HepG2 (cell line): ENCODE measurements at places on chromosomes 7 and 10. TPM values are rescaled to one million over a fixed set of nuclear protein-coding genes. Genes with fewer than 3 reads are reported as not detected.
A peak's percentile ranks its signal among the peaks of the same experiment; 100 is the strongest.

DNA sequence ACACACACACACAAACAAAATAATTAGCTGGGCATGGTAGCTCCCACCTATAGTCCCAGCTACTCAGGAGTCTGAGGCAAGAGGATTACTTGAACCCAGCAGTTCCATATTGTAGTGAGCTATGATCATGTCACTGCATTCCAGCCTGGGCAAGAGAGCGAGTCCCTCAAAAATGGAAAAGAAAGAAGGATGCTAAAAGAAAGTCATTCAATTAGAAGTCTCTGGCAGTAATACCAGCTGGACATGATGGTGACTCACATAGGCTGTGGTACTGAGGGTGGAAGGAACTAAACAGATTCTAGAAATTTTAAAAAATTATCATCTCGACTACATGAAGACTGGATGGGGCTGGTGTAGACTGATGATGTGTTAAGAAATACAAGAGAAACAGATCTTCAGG, 385.3 kb downstream of the ETV1 start:
- no peak for DNase-seq

DNA sequence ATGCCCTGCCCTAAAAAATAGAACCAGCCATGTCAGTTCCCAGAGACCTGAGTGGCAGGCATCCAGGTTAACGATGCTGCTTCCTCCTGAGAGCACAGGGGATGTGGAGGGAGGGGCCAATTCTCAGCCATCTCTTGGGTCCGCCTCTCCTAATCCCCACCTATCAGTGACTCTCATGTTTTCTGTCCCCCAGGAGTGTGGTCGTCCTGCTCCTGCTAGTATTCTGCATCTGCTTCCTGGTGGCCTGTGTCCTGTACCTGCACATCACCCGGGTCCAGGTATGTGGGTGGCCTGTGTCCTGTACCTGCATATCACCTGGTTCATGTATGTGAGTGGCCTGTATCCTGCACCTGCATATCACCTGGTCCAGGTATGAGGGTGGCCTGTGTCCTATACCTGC, 105.3 kb downstream of the ADCY1 start:
- DNase-seq, result no peak

DNA sequence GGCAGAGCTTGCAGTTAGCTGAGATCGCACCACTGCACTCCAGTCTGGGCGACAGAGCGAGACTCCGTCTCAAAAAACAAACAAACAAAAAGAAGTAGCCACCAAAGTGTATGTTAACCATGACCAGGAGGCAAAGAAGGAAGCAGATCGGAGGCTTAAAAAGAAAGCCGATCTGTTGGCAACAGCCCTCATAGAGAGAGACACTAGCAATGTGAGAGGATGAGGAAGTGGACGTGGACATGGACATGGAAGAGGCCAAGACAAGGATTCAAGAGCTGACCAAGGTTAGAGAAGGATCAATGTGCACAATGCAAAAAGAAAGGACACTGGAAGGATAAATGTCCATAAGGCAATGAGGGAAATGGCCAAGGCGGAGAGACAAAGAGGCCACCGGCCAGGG, 14.9 kb upstream of the ADCK2 start:
- no peak for DNase-seq

SPDYE9 gene
- polyA plus RNA-seq, result not detected in 2 replicates

- peak; percentile 78 for DNase-seq
These were observed 44.4 kb downstream of the MYPN start for GRCh38 chr10:68153473-68154210.

DNA sequence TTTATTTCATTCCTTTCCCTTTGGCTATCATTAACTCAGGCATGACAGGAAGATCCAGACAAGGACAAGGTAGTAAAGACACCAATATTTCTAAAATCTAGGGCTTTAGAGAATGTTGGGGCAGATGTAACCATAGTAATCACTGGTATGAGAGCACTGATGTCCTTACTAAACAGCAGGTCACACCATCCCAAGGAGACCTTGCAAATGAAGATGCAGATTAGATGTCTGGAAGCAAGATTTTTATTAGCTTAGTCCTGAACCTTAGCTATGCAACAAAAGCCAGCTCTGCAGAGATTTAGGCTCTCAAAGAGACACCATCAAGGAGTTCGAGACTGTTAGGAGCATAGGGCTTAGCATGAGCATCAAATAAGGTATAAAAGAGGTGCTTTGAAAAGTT, 23.6 kb upstream of the FRA10AC1 start:
- no peak for DNase-seq

DNA sequence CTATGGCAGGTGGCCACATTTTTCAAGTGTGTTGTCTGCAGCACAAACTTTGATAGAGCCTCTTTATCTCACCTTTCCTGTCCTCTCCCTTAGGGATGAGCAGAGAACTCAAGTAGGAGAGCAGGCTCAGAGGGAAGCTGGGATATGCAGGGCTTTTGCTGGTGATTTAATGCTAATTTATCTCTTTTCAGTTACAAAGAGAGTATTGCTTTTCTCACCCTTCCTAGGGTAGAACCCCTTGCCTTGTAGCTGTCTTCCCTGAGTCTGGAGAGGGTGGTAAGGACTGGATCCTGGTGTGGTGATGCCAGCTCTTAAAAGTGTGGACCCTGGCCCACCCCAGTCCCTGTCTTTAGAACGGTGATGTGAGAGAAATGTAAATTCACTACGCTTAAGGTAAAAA, 1061.4 kb downstream of the TYW1 start:
- no peak for DNase-seq

GRCh38 chr7:152330827-152331226, 105.0 kb downstream of the KMT2C start:
- DNase-seq, result no peak

PDE6C gene
- polyA plus RNA-seq, result not detected in 2 replicates

GRCh38 chr10:58796242-58796641, 283.6 kb downstream of the BICC1 start:
- DNase-seq, result no peak

RASSF4 gene
- polyA plus RNA-seq, result 34.0 and 39.7 TPM in 2 replicates

GRCh38 chr7:110835218-110835617, 255.7 kb upstream of the LRRN3 start:
- DNase-seq, result peak; percentile 18

DNA sequence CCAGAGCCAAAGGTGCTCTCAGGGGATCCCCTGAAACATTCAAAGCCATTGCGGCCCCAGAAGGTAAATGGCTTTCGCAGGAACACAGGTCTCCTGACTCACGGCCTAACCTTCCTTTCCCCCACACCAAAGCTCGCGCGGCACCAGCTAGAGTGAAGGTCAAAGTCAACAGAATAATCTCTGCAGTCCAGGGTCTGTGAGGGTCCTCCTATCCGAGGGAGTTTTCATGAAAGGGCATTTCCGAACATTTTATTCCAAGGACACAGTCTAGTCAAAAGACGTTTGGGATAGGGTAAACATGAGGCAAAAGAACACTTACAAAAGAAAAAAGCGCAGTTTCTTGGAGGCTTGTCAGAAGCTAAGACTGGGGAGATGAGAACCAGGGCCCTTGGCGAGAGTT, 559 bp upstream of the STEAP2 start:
- peak; percentile 33 for DNase-seq

PSPH gene
- 85.5 and 85.8 TPM in 2 replicates for polyA plus RNA-seq

- DNase-seq, result no peak
These were observed 89.6 kb downstream of the ITIH5 start for GRCh38 chr10:7577176-7577575.

DNA sequence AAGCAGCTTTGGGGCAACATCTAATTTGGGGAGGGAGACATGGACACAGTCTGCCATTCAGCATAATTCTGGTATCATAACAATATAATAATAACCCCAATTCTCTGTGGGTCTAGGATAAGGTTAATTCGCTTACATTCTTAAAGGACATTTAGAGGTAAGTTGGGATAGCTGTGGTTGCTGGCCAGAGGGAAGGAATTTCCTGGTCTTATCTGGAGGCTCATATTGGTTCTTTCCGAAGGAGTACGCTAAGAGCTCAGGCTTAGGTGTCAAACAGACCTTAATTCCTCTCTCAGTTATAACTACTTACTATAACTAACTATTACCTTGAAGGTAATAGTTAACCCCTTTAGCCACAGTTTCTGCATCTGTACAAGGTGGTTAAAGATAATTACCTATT, 68.8 kb downstream of the SPAG6 start:
- no peak for DNase-seq

DNA sequence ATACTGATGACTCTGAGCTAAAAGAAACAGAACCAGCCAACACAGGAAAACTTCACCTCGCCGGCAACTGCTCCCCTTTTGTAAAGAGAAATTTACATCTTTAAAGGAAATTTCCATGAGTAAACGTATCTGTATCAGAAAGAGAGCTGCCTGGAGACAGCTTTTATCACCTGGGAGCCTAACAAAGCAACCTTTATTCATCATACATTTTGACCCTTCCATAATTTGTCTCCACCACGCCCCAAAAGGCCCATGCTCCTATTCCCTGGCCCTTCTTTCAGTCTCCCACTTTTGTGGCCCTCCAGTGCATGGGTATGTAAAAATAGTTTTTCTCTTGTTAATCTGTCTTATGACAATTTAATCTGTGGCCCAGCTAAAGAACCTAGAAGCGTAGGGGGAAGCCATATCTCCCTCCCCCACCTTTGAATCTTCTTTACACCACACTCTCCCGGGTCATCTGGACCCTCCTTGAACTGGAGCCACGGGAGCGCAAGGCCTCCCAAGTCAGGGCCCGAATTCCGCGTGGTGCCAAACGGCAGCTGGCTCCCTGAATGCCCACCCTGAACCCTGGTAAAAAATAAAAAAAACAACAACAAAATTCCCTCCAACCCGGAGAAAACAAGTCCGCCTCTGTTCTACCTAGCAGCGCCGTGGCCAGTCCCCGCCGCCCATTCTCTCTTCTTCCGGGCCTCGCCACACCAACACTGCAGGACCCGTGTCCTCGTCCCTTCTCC, 15.4 kb upstream of the FKBP9 start:
- peak; percentile 45 for DNase-seq

AOAH gene
- polyA plus RNA-seq, result not detected in 2 replicates

DNA sequence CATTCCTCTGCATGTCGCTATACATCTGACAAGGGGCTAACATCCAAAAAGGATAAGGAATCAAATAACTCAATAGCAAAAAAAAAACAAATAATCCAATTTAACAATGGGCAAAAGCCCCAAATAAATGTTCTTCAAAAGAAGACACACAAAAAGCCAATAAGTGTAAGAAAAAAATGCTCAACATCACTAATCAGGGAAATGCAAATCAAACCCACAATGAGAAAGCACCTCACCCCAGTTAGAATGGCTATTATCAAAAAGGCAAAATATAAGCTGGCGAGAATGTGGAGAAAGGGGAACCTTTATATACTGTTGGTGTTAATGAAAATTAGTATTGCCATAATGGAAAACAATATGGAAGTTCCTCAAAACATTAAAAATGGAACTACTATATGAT, 14.3 kb downstream of the ARHGAP12 start:
- DNase-seq, result no peak

SLC35G1 gene
- polyA plus RNA-seq, result 2.1 and 2.5 TPM in 2 replicates

DNA sequence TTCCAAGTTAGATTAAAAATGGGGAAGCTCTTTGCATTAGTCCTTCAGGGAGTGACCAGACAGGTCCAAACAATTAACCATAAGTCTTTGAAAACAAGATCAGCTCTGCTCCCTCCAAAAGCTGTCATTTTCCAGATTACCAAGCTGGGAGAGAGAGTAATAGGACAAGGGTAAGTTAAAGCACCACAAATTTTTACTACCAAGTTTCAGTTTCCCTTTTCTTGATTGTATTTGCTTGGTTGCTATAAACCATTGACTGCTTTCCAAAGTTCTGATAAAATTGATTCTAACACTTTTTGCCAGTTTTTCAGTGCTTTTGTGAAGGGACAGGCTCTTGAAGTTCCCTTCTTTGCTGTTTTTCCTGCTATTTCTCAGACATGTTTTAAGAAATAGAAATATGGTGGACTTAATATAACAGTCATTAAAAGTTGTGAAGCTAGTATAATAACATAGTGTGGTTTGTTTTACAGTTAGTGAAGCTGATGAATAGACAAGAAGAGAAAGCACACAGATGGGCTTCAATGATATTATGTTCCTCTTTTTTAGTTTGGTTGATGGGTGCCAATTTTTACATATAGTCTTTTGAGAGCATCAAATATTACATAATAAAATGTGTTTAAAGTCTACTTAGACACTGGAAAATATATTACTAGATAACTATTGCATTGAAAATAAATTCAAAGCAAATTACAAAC, 40.0 kb upstream of the ZNF365 start:
- DNase-seq, result no peak

GRCh38 chr7:108648989-108649388, 79.3 kb downstream of the DNAJB9 start:
- DNase-seq, result no peak

EIF5AL1 gene
- polyA plus RNA-seq, result 0.34 and 0.50 TPM in 2 replicates

CLRN3 gene
- polyA plus RNA-seq, result not detected in 2 replicates

CLCN1 gene
- polyA plus RNA-seq, result 0.01 TPM in 1 of 2 replicates, not detected in the other

DNA sequence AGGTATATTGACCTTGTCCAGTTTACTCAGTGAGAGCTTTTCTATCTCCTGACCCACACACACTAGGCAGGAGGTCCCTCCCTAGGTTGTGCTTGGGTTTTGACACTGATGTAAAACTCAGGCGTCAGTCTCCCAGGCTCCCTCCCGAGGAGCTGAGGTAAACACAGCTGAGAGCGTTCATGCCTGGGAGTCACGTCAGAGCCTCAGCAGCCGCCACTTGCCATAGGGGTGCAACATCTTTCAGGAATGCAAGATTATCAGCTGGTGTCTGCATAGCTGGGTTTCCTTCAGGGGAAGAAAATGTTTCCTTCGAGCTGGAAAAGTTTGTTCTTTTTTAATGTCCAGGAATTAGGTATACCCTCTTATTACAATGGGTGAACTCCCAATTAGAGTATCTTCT, 70.6 kb downstream of the FGFR2 start:
- DNase-seq, result no peak

DNA sequence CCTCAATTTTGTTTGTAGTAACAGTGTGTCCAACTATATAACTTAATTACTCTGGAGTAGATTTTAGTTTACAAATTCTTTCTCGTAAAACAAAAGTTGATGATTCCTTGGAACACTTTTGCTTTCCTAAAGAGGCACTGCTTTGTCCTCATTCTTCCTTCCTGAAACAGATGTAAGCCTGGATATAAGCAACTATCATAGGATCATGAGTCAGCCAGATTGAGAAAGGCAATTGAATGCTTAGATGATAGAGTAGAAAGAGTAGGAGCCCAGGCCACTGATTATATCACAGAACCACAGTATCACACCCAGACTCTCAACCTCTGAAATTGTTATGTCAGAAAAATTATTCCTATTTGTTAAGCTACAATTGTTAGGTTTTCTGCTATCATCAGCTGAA, 69.9 kb downstream of the TMEM106B start:
- no peak for DNase-seq

- DNase-seq, result no peak
These were observed 2.5 kb downstream of the TNRC18 start for GRCh38 chr7:5420881-5421713.

DNA sequence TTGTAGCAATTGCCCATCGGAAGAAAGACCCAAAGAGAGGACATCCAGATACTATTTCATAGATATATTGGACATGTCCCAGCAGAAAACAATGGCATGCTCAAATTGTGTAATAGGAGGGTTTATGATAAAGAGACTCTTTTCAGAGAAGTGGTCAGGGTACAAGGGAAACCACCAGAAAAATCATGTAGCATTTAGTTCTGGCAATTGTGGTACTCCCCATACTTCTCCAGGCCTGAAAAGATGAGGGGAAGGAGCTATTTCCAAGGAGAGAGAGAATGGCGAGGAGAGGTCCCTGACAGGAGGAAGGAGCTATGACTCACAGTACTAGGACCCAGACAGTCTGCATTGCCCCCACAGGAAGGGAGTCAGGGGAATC, 68.4 kb upstream of the ADO start:
- DNase-seq, result no peak

- DNase-seq, result no peak
These were observed 41.6 kb downstream of the PROSER2 start for GRCh38 chr10:11864727-11865126.

ZNF679 gene
- not detected in 2 replicates for polyA plus RNA-seq
